Activated CD4-positive, CD25-positive, alpha-beta regulatory T cell treated with anti-CD3 and anti-CD28 coated beads, Interleukin-2, amount 50 U/mL, for 72 hours (primary cell): ENCODE measurements at places on chromosomes 5 and 9.

- no peak for DNase-seq
Observed at GRCh38 chr5:172506251-172506650, 51.9 kb upstream of the SH3PXD2B start.

DNA sequence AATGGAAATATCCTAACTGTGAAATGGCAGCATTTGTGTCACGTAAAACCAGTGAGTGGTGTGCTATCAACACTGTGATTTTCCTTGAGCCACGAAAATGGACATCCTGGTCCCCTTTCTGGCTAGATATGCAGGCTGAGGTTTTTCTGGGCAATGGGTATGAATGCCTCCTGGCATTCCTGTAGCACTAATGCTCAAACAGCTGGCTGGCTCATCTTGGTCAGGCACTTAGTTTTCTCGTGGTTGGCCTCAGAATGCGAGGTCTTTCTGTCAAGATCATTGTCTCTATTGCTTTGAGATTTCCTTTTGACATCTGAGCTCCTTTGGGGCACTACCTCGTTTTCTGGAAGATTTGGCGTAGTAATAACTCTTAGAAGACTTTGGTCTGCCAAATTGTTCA lies 15.6 kb downstream of the SLC1A3 start:
- no peak for DNase-seq

GRCh38 chr9:100927763-100928162 lies 100.8 kb upstream of the PLPPR1 start:
- no peak for DNase-seq

DNA sequence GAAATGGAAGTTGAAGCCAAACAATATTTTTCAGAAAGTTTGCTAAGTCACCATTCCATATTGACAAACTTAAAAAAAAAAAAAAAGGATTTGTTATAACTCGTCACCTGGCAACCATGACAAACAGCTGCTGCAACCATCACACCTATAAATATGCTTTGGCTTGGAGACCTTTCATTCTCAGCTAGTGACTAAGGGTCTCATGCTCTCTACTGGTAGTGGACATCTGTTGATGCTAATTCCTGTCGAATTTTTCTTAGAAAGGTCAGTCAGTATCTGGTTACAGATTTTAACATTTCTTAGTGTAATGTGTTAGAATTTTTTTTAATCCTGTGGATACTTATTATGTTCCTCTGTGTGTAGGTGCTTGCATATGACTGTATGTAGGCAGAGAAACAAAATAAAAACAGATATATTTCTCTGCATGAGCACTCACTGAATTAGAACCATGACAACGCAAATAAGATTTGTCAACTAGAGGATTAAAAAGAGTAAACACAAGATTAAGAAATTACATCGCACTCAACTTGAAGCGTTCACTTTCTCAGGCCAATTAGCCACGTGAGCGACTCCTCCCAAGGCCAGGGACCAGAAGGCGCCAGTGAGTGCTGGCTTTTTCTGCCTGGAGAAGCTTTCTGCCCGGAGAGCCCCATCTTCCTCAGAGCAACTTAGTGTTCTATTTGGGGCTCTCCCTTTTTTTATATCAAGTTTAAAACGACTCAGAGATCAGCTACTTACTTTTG lies 27.0 kb upstream of the ZNF622 start:
- DNase-seq = no peak

GRCh38 chr5:13809921-13810320 lies 134.6 kb downstream of the DNAH5 start:
- no peak for DNase-seq

DNA sequence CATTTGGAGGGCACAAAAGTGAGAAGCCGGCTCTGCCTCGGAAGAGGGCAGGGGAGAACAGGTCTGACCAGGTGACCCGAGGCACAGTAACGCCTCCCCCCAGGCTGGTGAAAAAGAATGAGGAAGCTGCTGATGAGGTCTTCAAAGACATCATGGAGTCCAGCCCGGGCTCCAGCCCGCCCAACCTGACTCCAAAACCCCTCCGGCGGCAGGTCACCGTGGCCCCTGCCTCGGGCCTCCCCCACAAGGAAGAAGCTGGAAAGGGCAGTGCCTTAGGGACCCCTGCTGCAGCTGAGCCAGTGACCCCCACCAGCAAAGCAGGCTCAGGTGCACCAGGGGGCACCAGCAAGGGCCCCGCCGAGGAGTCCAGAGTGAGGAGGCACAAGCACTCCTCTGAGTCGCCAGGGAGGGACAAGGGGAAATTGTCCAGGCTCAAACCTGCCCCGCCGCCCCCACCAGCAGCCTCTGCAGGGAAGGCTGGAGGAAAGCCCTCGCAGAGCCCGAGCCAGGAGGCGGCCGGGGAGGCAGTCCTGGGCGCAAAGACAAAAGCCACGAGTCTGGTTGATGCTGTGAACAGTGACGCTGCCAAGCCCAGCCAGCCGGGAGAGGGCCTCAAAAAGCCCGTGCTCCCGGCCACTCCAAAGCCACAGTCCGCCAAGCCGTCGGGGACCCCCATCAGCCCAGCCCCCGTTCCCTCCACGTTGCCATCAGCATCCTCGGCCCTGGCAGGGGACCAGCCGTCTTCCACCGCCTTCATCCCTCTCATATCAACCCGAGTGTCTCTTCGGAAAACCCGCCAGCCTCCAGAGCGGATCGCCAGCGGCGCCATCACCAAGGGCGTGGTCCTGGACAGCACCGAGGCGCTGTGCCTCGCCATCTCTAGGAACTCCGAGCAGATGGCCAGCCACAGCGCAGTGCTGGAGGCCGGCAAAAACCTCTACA lies 11.8 kb downstream of the QRFP start:
- DNase-seq = no peak

DNA sequence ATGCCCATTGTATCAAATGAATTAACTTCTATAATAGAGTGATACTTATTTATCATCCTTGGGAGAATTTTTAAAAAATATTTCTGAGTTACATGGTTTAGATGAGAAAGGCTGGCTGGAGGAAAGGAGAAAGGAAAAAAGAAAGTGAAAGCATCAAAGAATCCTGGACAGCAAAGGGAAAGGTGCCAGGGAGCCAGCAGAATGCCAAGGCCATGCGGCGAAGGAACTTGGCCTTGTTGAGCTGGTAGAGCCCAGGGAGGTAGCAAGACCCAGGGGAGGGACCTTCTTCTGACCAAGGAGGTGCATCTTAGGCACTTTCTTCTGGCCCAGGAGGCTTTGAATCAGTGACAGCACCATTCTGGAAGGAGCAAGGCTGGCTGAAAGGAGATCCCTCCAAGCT lies 240.5 kb downstream of the ENC1 start:
- no peak for DNase-seq
